ENCODE measurements at places on chromosomes 11 and 22. TPM values are rescaled to one million over a fixed set of nuclear protein-coding genes. Genes with fewer than 3 reads are reported as not detected.

GRCh38 chr11:9802291-9802861 is 138.5 kb downstream of the SWAP70 start:
- no peak for DNase-seq
- H3K4me3 ChIP-seq = no peak overlapping the region
- H3K4me1 ChIP-seq = no peaks in the 10 kb centered on the region

- H3K27me3 ChIP-seq = no peaks in the 10 kb centered on the region
- H3K27ac ChIP-seq = no peak overlapping the region
- no peak for DNase-seq
- H3K36me3 ChIP-seq = no peaks in the 10 kb centered on the region
These were observed 9.0 kb upstream of the MUC5AC start for GRCh38 chr11:1148752-1149180.

The CLTCL1 gene
- total RNA-seq = 8.2 TPM

DNA sequence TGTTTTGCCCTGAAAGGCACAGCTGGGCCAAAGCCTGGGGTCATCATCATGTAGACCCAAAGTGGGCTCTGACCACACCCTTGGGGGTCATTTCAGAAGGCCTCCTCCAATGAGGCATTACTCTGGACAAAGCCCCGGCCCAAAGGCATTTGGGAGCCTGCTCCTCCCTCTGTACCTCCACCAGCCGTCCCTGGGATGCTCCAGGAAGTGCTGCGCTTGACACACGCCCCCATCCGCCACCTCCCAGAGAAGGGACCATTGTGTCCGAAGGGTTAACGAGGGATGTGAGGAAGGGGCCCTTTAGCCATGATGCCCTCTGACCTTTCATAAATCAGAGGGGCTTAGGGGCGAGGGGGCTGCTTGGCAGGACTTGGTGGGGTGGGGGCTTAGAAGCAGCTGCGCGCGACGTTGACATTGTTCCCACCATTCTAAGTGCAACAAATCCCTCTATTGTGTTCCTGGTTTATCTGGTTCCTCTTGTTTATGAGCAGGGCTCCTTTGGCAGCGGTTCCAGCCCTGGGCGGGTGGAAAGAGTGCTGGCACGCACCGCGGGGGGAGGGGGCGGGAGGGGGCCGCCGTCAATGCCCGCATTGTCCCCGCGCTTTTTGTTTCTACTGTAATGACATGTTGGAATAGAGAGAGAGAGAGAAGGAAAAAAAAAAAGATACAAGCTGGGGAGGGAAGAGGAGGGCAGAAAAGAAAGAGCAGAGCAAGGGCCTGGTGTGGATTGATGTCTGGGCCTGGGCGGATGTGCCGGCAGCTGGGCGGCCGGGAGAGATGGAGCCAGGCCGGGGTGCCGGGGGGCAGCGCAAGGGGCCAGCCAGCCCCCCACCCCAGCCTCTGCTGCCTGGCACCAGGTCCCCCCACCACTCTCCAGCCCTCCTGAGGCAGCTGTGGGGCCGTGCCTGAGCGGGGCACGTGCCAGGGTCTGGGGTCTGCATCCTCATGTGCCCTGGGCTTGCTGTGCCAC is 32.1 kb upstream of the SOX10 start:
- H3K27ac ChIP-seq = peak overlapping the region; percentile 93
- H3K36me3 ChIP-seq = no peaks in the 10 kb centered on the region
- no peaks in the 10 kb centered on the region for H3K27me3 ChIP-seq
- peak; percentile 88 for DNase-seq
- H3K4me1 ChIP-seq = peaks cover 10% of the 10 kb centered on the region

DNA sequence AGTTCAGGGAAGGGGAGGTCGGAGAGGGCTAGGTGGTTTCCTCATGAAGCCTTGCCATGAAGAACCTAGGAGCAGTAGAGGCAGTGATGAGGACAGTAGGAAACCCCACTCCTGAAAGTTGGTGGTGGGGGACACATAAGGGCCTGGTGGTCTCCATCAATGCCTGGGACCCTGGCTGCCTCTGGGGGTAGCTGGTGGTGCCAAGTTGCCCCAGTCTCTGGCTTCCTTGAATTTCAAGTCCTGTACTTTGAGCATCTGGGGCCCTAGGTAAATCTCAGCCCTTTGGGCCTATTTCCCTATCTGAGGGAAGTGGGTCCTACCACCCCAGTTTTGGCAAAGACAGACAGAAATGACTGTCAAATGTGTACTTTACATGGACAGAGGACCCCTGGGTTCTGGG is 28.1 kb downstream of the AMPD3 start:
- no peaks in the 10 kb centered on the region for H3K4me1 ChIP-seq
- no peaks in the 10 kb centered on the region for H3K27me3 ChIP-seq
- H3K36me3 ChIP-seq = no peaks in the 10 kb centered on the region
- no peak for DNase-seq
- no peak overlapping the region for H3K4me3 ChIP-seq

The DGAT2 gene
- total RNA-seq = 134 TPM

DNA sequence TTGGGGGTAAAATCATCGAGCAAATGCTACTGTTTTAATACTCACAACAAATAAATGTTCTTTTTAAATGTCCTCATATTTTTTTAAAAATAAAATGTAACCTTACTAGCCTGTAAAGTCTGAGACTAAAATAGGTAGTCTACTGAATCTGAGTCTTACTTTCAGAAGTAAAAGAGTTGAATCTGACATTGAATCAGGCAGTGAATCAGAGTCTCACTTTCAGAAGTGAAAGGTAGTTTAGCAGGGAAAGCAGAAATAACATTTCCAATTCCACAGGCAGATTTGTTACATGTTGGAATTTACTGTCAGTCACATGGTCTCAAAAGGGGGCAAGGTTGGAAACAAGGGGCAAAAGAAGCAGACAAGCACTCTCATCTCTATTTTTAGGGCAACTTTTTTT is 143.0 kb downstream of the ELP4 start:
- H3K27ac ChIP-seq = no peak overlapping the region
- no peaks in the 10 kb centered on the region for H3K4me1 ChIP-seq
- no peaks in the 10 kb centered on the region for H3K27me3 ChIP-seq
- DNase-seq = no peak
- H3K4me3 ChIP-seq = no peak overlapping the region

DNA sequence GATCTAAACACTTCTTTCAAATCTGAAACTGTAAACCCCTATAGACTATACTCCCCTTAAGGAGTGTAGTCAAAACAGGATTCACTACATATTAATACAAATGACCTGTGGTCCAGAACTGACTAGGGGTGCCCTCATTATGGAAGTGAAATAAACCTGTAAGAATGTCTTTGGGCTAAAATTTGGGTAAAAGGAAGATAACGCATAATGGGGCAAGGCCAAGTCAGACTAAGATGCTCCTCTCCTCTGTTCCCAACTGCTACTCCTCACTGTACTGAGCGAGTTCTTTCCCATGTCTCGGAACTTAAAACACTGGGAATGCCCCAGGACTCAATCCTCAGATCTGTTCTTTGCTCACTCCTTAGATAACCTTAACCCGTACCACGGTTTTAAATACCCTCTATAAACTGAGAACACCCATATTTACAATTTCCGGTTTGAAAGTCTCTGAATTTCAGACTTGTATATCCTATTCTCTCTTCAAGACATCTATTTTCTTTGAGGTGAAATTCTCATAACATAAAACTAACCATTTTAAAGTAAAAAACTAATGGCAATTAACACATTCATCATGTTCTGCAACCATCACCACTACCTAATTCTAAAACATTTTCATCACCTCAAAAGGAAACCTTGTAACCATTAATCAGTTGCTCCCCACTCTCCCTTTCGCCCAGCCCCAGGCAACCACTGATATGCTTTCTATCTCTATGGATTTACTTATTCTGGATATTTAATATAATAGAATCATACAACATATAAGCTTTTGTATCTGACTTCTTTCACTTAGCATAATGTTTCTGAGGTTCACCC is 4.0 kb downstream of the THAP12 start:
- no peaks in the 10 kb centered on the region for H3K4me1 ChIP-seq
- DNase-seq = no peak
- no peaks in the 10 kb centered on the region for H3K27me3 ChIP-seq
- no peak overlapping the region for H3K27ac ChIP-seq

- H3K36me3 ChIP-seq = no peaks in the 10 kb centered on the region
- H3K4me3 ChIP-seq = no peak overlapping the region
- no peaks in the 10 kb centered on the region for H3K27me3 ChIP-seq
- DNase-seq = no peak
- no peaks in the 10 kb centered on the region for H3K4me1 ChIP-seq
- H3K27ac ChIP-seq = no peak overlapping the region
These were observed 38.1 kb upstream of the FAM181B start for GRCh38 chr11:82771781-82772180.

DNA sequence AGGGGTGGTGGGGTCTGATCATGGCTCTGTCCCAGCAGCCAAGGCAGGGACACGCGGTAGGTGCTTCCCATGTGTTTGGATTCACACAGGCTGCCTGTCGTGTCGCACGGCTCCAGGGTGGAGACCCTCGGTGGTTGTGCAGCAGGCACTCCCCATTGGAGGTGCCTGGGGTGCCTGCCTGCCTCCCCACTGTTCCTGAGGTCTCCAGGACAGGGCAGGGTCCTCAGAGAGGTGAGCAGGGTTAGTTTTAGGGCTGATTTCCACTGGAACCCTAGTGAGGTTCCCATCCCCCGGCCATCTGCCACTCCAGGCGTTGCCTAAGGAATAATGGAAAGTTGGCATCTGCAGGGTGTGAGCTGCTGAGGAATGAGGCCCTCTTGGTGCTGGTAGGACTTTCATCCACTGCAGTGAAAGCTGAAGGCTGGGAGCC is 32.3 kb downstream of the OSBPL5 start:
- H3K36me3 ChIP-seq = no peaks in the 10 kb centered on the region
- peaks cover 5% of the 10 kb centered on the region for H3K4me1 ChIP-seq
- DNase-seq = no peak
- H3K27ac ChIP-seq = peak overlapping the region; percentile 43
- no peaks in the 10 kb centered on the region for H3K27me3 ChIP-seq

DNA sequence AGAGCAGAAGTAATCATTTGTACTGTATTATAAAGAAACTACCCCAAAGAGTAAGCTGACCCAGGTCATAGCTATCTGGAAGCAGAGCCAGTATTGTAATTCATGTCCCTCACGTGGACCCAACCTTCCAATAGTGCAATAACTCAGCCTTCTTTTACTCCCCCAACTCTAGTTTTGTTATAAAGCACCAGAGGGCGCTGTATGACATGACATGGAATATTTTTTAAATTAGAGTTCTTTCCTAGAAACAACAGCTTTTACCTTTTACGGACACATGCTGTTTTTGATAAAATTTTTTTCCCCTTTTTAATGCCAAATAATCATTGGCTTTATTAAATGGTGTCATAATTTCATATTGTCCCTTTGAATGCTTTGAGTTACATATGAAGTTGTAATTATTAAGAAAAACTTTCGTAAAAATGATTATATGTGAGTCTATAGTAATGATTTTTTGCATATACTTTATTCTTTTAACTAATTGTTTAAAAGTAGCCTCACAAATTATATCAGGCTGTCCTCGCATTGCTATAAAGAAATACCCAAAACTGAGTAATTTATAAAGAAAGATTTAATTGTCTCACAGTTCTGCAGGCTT is 76.9 kb downstream of the DKK3 start:
- H3K4me1 ChIP-seq = no peaks in the 10 kb centered on the region
- H3K27ac ChIP-seq = no peak overlapping the region
- no peaks in the 10 kb centered on the region for H3K36me3 ChIP-seq
- no peaks in the 10 kb centered on the region for H3K27me3 ChIP-seq
- DNase-seq = no peak

GRCh38 chr22:30717331-30717921 is 22.8 kb downstream of the OSBP2 start:
- H3K4me3 ChIP-seq = no peak overlapping the region
- H3K36me3 ChIP-seq = no peaks in the 10 kb centered on the region

The GRIA4 gene
- total RNA-seq = 14.1 TPM

DNA sequence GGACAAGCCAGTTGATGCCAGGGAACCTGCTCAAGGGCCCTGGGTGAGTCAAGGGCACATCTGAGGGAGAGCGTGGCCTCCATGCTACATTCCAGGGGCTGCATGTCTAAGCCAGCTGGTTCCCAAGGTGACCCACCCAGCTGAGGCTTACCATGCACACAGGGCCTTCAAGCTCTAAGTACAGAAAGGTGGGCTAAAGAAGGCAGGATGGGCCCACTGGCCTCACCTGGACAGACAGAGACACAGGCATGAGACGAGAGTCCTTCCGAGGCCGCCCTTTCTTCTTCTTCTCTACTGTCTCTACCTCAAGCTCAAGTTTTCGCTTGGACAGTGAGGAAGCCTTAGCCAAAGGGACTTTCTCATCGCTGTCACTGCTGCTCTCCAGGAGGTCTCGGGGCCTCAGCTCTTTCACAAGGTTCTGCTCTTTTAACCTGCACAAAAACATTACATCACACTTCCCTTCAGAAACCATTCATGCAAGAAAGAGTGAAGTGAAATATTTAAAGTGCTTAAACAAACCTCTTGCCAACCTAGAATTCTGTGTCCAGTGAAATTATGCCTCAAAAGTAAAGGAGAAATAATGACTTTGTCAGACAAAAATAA is 69.9 kb downstream of the HIRA start:
- DNase-seq = no peak
- H3K27me3 ChIP-seq = no peaks in the 10 kb centered on the region
- H3K4me3 ChIP-seq = no peak overlapping the region
- no peaks in the 10 kb centered on the region for H3K4me1 ChIP-seq
- peaks cover 10% of the 10 kb centered on the region for H3K36me3 ChIP-seq

The STIP1 gene
- 114 TPM for total RNA-seq

The INPP5J gene
- 15.2 TPM for total RNA-seq

The TP53I11 gene
- total RNA-seq = 30.7 TPM

The C11orf52 gene
- total RNA-seq = 40.5 TPM

DNA sequence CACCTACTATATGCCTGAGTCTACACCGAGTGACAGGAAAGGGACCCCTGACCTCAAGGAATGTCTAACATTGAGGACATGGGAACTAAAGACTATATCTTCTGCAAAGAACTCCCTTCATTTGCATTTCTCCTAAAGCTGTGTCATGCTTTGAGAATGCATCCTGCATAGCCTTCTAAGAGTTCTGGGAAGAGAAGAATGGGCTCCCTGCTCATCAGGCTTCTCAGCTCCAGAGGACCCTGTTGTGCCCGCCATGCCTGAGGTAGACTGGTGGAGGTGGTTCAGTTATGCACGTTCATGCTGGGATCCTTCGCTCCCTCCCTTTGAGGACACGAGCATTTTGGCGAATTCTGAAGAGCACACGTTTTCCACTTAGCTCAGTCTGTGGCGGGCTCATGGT is 63.3 kb downstream of the GRIK4 start:
- DNase-seq = no peak
- H3K27me3 ChIP-seq = no peaks in the 10 kb centered on the region
- no peak overlapping the region for H3K27ac ChIP-seq
- H3K4me3 ChIP-seq = no peak overlapping the region

DNA sequence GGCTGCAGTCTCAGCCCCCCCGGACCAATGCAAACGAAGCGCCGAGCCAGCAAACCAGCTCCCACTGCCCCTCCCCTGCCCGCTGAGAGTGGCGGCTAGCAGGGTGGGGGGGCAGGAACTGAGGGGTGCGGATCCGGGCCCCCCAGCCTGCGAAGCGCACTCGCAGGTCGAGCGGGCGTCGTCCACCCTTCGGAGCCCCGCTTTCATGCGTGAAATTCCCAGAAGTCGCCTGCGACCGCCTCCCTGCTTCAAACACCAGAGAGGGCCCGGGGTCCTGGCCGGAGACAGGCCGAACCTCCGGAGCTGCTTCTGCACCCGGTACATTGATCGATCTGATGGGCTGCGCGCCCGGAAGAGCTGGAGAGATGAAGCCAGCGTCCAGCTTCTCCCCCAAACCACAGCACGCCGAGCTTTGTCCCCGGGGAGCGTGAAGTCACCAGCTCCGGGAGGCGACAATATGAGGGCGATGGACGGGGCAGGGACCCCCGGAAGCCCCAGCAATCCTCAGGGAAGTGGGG is 646 bp upstream of the PATZ1 start:
- no peak for DNase-seq
- H3K27ac ChIP-seq = peak overlapping the region; percentile 93
- H3K4me1 ChIP-seq = no peaks in the 10 kb centered on the region
- H3K4me3 ChIP-seq = peak overlapping the region; percentile 72
- H3K36me3 ChIP-seq = no peaks in the 10 kb centered on the region
- H3K27me3 ChIP-seq = no peaks in the 10 kb centered on the region

Data from breast epithelium (tissue), 4 donors.